CD4-positive, alpha-beta memory T cell (primary cell): ENCODE measurements at places on chromosomes 1 and 21. TPM values are rescaled to one million over a fixed set of nuclear protein-coding genes. Genes with fewer than 3 reads are reported as not detected.

DNA sequence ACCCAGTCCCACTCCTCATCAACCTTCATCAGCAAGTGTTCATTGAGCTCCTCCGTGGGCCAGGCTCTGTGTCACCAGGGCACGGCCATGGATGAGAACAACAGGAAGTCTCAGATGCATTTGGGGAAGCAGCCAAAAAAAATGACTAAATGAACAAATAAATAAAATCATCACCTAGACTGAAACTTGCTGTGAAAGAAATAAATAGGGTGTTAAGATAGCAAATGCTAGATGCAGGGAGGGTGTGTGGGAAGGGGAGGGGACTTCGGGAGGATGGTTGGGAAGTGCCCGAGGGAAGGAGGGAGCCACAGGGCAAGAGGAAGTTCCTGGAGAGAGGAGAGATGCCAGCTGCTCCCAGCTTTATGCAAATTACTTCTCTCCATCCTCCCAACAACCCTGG lies 696.7 kb downstream of the PTPRU start:
- no peak for DNase-seq

- no peak for DNase-seq
Measured at GRCh38 chr1:202689493-202690342, 20.5 kb downstream of the SYT2 start.

YBEY gene
- 14.7 TPM for total RNA-seq

GRCh38 chr1:178262120-178262500 lies 168.2 kb downstream of the RASAL2 start:
- no peak for DNase-seq

DNA sequence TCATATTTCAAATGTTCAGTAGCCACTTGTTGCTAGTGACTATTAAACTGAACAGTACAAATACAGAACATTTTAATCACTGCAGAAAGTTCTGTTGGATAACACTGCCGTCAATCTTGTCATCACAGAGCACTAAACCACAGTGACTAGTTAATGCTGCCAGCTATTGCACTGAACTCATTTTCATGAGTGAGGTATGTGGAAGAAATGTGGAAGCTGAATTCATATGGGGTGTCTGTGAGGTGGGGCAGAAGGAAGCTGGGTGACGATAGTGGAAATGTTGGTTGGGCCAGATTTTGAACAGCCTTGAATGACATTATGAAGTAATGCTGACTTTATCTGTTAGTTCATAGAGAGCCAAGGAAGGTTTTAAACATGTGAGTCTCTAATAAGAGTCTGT lies 49.6 kb downstream of the OSBPL9 start:
- no peak for DNase-seq

DNA sequence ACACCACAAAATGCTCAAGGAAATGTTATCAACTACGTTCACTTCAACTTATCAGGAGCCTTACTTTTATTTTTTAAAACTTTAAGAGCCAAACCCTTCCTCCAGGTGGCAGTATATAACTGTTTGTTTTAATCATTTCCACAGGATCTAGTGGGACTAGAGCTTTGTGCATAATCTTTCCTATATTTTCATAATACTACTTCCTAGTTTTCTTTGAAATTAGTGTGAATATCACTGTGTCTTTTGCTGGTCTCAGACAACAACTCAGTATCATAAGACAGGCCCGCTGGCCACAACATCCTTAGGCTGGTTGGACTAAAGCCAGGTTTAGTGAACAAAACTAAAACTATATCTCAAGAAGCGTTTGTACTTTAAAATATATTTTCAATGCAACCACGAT lies 145.5 kb downstream of the TIAM1 start:
- DNase-seq = peak; percentile 54

GRCh38 chr1:2314803-2315673 lies 76.3 kb downstream of the MORN1 start:
- DNase-seq = peak; percentile 67

SAMD13 gene
- not detected for total RNA-seq

DNA sequence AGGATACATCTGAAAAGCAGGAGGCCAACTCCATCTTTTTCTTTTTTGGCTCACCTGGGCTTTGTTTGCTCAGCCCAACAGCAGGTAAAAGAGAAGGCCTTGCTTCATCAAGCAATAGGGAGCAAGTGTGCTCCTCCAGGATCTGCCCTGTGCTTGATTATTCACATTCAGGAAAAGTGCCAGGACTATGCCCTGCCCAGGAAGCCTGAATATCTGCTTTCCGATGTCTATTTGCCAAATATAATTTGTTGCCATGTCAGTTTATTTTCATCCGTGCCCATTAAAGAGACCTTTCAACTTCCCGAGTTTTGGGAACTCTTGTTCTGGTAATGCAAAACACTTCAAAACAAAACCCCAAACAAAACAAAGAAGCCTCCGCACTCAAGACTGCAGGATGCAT lies 185.3 kb downstream of the CDC7 start:
- no peak for DNase-seq

- no peak for DNase-seq
Measured at GRCh38 chr1:41365772-41366454, 4.7 kb downstream of the FOXO6 start.

USH2A gene
- total RNA-seq = not detected

KCNE2 gene
- not detected for total RNA-seq

DNA sequence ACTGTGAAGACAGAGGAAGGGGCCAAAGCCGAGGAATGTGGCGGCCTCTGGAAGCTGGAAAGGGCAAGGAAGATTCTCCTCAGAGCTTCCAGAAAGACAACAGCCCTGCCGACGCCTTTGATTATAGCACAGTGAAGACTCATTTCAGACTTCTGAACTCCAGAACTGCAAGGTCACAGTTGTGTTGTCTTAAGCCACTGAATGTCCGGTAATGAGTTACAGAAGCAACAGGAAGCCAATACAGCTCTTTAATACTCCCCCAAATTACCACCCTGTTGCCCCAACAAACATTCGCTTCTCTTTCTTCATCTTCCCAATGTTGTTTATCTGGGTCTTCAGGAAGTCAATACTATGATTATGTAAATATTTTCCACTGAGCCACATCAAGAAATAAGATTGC lies 44.0 kb downstream of the ETS2 start:
- no peak for DNase-seq

GRCh38 chr1:229272164-229273158 lies 1.6 kb downstream of the RAB4A start:
- no peak for DNase-seq

TMEM81 gene
- total RNA-seq = 8.9 TPM

DNAJC28 gene
- total RNA-seq = 1.6 TPM
